NCI-H1436 treated with DMSO at 0.1 percent for 48 hours (cell line): ENCODE measurements at places on chromosomes 11 and 22.

DNA sequence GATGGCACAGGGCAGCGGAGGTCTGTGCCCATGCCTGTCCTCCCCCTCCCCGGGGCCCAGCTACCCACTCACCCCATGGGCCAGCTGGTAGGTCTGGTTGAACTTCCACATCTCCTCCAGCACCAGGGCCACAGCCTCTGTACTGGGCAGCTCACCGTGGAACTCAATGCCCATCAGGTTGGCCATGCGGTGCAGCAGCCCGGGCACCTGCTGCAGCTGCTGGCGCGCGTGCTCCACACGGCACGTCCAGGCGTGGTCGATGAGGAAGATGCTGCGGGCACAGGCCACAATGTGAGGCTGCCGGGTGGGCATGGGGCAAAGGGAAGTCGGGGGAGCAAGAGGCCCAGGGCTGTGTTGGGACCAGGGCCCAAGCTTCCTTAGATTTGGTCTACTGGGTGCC lies 6.3 kb downstream of the TTLL12 start:
- no peak for DNase-seq

GRCh38 chr11:20963596-20963995 lies 294.2 kb downstream of the NELL1 start:
- no peak for DNase-seq

- no peak for DNase-seq
These were observed 92.9 kb upstream of the PARVA start for GRCh38 chr11:12284316-12285050.

DNA sequence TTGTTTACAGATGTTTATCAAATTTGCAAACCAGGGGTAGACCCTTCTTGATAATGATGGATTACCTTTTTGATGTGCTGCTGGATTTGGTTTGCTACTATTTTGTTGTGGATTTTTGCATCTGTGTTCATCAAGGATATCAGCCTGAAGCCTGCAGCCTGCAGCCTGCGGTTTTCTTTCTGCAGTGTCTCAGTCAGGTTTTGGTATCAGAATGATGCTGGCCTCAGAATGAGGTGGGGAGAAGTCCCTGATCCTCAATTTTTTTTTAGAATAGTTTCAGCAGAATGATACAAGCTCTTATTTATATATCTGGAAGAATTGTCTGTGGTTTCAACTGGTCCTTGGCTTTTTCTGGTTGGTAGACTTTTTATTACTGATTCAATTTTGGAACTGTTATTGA lies 19.7 kb upstream of the RAB38 start:
- DNase-seq = no peak

DNA sequence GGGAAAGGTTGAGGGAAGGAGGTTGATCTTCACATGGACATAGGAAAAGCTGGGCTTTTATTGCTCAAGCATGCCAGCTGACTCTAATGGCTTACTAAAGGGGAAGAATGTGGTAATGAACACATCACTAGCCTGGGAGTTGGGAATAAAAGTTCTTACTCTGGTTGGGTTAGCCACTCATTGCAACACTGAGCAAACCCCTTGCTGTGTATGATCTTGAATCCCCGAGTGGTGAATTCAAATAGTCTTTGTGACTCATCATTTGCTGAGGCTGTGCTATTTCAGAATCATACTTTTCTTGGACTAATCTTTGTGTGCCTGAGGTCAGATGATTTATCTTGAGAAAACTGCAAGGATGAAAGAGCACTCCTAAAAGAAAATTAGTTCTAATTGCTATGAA lies 304.1 kb upstream of the ANO5 start:
- no peak for DNase-seq
